NCI-H1048 (cell line): ENCODE measurements at places on chromosomes 3 and 15.
A peak's percentile ranks its signal among the peaks of the same experiment; 100 is the strongest.

GRCh38 chr15:33559207-33559890 is 248.6 kb downstream of the RYR3 start:
- no peak for DNase-seq

- no peak for DNase-seq
These were observed 16.5 kb upstream of the CLK3 start for GRCh38 chr15:74599156-74599555.

DNA sequence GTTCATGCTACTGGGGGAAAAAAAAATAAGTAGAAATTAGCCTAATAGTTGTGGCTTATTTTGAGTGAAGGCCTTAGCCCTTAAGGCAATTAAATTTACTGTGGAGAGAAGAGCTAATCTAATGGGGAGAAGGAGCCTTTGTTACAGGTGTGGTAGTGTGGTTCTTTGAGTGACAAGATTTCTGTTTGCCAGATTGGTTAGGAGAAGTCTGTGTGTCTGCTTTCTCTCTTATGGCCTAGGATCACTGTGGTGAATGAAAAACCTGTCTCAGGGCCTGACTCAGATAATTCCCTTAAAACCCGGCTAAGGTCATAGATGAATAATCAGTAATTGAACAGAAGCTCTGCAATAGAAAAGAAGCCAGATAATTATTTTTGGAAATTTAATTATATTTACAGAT is 27.0 kb downstream of the OPA1 start:
- no peak for DNase-seq

DNA sequence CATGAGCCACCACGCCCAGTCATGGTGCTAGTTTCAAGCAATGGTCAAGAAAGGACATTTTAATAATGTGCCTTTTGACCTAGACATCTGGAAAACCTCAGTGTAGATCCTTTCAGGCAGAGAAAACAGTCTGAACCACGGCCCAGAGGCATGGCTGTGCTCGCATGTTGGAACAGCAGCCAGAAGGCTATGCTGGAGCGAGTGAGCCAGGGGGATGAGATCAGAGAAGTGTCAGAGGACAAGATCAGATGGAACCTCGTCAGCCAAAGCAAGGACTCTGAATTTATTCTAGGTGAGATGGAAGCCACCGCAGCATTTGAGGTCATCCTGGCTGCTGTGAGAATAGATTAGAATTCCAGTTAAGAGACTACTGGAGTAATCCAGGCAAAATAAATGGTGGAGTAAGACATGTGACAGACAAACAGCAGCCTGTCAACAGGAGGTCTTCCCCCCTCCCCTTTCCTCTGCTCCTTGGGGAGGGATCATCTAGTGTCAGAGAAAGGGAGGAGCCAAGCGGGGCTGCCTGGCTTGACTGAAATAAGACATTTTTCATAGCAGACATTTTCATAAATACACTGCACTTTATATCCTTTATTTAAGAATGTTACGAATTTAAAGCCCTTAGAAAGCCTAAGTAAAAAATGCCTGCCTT is 40.4 kb upstream of the ACKR4 start:
- no peak for DNase-seq

- no peak for DNase-seq
These were observed 39.2 kb upstream of the TFRC start for GRCh38 chr3:196121066-196121465.

- no peak for DNase-seq
These were observed 54.6 kb downstream of the STAC start for GRCh38 chr3:36434687-36435426.

GRCh38 chr3:57164217-57164656 is 916 bp downstream of the IL17RD start:
- DNase-seq: no peak

DNA sequence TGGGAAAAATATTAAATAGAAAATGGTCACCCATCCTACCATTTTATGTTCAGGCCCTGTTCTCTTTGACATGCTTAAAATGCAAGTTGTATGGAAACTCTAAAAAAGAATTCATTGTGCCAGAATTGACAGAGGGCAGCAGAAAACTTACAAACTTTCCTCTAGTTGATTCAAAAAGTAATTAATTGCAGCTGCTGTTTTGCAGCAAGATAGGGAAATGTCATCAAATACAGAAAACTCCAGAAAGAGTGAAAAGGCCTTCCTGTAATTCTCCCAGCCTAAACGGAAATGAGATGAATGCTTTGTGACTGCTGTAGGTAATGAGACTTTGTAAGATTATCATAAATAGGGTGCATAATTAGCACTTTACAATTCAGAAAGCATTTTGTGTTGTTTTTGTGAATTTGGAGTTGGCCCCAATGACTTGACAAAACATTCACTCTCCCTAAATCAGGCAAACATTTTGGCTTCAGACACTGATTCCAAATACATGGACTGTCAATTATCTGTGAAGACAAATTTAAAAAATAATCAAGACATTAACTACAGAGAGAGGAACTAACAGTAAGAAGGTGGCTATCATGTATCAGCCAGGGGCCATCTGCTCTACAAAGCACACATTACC is 861.8 kb downstream of the SQOR start:
- DNase-seq: no peak

- no peak for DNase-seq
These were observed 109.1 kb upstream of the TNFAIP8L3 start for GRCh38 chr15:51203797-51204196.

DNA sequence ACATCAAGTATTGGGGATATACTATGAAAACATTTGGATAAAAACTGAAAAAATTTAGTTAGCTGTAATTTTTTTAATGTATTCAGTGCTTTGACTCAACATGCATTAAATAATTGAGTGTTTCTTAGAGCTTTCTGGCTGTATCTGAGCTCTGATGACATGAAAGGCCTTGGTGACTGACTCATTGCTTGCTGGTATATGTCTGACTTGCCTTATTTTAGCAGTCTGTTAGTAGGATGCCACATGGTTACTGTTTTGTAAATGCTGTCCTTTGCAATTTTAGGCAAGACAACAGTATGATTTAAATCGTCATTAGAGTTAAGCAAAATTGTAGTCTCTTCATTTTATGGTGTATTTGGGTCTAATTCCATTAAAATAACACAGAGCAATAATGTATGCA is 199.2 kb downstream of the GHSR start:
- DNase-seq: no peak

- peak; percentile 64 for DNase-seq
These were observed 209.7 kb downstream of the WDR72 start for GRCh38 chr15:53549697-53550305.

DNA sequence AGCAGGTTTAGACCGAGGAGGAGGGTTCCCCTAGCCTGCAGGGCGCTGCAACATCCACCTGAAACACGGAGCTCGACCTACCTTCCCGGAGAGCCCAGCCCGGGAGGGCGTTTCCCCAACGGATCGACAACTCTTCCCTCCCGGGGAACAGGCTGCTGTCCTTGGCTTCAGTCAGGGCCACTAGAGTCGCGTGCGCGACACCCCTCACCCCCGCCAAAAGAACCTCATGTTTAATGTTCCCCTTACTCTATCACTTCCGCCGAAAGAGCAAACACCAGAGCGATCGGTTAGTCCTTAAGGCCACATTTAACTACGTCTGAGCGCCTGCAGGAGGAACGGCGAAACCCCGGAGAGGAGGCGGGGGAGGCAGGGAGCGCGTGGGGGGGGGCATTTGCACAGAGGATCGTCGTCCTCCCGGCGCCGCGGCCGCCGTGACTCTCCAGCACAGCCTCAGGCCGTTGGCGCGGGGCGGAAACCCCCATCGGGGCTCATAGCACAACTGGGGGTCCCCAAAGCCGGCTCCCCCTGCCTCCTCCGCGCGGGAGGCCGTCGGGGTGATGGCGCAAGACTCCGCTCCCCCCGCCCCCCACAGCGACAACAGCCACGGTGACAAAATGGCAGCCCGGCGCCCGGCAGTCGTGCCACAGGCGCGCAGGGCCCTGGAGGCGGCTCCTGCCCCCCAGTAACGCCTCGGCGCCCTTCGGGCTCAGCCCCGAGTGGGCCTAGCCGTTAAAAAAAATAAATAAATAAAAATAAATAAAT is 3.2 kb downstream of the ANP32A start:
- no peak for DNase-seq

- DNase-seq: no peak
These were observed 103.3 kb downstream of the ATG7 start for GRCh38 chr3:11375333-11376088.

DNA sequence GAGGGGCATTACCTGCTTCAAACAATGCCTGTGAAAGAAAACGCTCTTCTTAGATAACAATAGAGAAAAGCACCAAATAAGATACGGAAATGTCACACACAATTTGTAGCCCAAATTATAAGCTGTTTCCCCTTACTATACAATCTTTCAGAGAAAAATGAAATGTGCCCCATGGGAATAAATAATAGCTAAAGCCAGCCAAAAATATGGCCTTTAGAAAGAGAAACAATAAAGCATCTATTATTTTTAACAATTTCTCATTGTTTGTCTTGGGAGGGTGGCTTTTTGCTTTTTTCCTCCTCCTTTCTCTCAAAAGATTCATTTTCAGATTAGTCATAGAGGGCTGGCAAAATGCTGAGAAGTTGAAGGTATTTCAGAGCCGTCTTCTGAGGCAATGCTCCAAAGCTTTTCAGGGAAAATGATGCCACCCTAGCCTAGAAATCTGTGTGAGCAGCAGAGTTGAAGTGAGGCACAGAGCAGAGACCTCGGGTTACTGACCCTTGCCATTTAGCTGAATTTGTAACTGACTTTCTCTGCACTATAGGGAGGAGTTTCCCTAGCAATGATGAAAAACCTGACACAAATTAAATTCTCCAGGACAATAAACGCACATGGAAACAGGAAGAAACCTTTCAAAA is 86.3 kb upstream of the PRICKLE2 start:
- no peak for DNase-seq

DNA sequence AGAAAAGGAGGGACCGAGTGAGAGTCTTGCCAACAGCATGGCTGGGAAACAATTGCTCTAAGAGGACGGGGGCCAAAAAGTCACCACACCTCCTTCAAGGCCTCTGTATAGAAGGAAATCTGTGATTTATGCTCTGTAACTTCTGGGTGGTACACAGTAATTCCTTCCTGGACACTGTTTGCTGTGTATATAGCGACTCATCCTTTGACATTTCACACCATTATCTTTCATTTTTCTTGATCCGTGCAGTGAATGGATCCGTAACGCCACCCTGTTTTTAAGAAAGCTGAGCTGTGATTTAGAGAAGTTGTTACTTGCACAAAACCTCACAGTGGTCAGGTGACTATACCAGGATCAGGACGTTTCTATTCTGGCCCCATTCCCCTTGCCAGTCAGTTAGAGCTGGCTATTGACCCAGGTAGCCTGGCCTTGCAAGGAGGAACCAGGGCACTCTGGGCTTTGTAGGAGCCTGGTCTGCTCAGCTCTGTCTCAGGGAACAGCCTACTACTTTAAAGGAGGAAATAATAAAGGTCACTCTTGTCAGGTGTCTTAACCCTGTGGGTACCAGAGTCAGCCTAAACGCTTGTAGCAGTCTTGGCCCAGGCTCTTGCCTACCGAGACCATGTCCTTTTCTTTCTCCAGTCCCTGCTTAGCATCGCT is 86.5 kb upstream of the MYZAP start:
- no peak for DNase-seq

- no peak for DNase-seq
These were observed 456.6 kb upstream of the PROK2 start for GRCh38 chr3:72241525-72241924.

GRCh38 chr15:68408971-68409370 is 23.0 kb downstream of the ITGA11 start:
- no peak for DNase-seq

- DNase-seq: no peak
These were observed 495.7 kb upstream of the CBLB start for GRCh38 chr3:106364477-106364876.

GRCh38 chr3:113436809-113437208 is 4.5 kb downstream of the CFAP44 start:
- no peak for DNase-seq

DNA sequence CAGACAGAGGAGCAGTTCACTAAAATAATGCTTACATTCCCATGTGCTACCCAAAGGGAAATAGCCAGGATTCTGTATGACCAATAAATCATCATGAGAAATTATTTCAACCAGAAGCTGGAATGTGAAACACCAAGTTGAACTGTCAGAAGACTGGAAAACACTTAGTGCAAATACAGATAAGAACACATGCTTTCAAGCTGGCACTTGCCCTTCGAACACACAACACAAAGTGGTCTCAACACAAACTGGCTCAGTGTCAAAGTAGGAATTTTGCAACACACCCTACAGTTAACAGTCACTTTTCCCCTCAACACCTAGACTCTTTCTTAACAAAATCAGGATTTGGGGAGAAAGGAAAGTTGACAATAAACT is 1.3 kb downstream of the FSD2 start:
- DNase-seq: no peak

- DNase-seq: no peak
These were observed 147.3 kb upstream of the TRIM42 start for GRCh38 chr3:140530603-140531002.

GRCh38 chr3:51954105-51954504 is 1.1 kb upstream of the GPR62 start:
- DNase-seq: no peak

- no peak for DNase-seq
These were observed 210.4 kb downstream of the TP63 start for GRCh38 chr3:189841473-189842205.

- DNase-seq: no peak
These were observed 58.6 kb downstream of the SYNM start for GRCh38 chr15:99163271-99164062.

GRCh38 chr3:101133652-101134051 is 140.4 kb upstream of the ABI3BP start:
- no peak for DNase-seq

GRCh38 chr3:111802163-111802625 is 56.9 kb upstream of the PHLDB2 start:
- no peak for DNase-seq

GRCh38 chr15:62569460-62570404 is 404.6 kb upstream of the C2CD4B start:
- DNase-seq: peak; percentile 35

DNA sequence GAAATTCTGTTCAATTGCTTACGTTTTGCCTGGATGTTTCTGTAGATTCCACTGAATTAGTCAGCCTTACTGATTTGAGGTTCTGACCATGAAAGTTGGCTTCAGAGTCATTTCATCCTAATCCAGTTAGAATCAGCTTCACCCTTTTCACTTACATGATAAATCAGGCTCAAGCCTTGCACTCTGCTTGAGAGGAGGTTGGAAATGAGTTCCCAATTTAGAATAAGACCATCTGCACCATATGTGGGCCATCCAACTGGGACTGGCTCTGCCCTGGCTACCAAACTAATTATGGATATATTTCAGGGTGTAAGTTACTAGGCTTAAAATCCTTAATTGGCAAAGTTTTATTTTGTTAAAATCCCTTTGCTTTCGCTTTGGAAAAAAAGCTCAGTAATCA is 255.7 kb downstream of the CHL1 start:
- no peak for DNase-seq

DNA sequence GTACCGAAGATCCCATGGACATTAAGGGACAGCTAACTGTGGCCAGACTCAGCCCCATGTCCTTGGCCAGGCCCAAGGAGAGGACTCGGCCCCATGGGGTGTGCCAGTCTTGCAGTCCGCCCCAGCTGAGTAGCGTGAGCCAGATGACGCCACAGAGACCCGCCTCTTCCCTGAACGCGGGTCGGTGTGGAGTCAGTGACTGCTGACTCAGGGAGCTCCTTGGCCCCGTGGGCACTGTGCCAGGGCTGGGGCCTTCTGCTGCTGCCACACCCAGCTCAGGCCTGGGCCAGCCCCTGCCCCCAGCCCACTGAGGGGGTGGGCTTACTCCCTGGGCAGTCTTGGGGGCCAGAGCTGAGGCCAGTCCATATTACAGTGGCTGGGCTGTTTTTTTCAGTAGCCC is 52.8 kb downstream of the PLXNA1 start:
- no peak for DNase-seq

- no peak for DNase-seq
These were observed 853.8 kb downstream of the IGSF11 start for GRCh38 chr3:118180853-118181252.

- DNase-seq: no peak
These were observed 196.1 kb upstream of the P2RY1 start for GRCh38 chr3:152638707-152639450.
